ENCODE measurements at places on chromosomes 4 and X.

DNA sequence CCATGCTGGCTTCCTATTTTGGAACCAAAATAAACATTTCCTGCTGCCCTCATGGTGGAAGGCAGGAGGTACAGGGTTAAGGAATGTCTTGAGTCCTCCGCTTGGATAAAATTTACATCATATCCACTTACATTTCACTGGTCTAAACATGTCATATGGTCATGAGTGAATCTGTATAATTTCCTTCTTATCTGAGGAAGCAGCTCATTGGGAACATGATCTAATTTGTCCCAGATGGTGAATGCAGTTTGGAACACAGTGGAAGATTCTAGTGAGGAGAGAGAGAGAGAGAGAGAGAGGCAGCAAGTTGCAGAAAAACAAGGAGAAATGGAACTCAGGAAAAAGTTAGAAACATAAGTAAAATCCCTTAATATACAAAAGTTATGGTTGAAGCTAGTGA is 46.8 kb downstream of the MXRA5 start:
- no peak for DNase-seq

- no peak for DNase-seq
Observed at GRCh38 chr4:184201179-184201578, 16.5 kb downstream of the ENPP6 start.

DNA sequence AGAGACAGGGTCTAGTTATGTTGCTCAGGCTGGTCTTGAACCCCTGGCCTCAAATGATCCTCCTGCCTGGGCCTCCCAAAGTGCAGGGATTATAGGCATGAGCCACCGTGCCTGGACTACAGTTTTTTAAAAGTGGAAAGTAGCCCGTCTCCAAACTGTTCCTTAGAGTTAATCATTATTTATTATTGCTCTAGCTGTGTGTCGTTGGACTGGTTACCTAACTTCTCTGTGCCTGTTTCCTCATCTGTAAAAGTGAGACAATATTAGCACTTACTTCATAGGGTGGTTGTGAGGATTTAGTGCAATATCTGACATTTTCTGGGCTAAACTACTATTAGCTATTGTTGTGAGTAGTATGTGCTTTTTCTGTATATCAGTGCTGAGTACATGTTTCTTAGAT is 152.3 kb upstream of the SCML1 start:
- DNase-seq, result no peak

DNA sequence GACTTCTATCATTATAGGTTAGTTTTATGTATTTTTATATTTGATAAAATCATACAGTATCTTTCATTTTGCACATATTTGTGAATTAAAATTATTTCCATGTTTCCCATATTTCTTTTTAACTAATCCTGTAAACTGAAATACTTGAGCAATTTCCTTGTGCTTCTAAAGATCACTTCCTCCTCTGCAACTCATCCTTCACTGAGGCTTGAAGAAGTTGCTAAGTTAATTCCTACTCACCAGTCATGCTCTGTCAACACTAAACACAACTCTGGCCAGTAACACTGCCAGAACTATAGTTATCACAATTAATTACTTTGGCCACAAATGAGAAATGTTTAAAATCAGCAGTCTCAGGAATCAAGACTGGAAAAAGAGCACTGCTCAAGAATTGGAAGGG is 6.7 kb downstream of the SPATA4 start:
- DNase-seq, result no peak

All from stimulated activated CD8-positive, alpha-beta memory T cell treated with anti-CD3 and anti-CD28 coated beads, Interleukin-2, amount 100 ng/mL, for 1 hour (primary cell).